ENCODE measurements at places on chromosomes 4 and X.

DNA sequence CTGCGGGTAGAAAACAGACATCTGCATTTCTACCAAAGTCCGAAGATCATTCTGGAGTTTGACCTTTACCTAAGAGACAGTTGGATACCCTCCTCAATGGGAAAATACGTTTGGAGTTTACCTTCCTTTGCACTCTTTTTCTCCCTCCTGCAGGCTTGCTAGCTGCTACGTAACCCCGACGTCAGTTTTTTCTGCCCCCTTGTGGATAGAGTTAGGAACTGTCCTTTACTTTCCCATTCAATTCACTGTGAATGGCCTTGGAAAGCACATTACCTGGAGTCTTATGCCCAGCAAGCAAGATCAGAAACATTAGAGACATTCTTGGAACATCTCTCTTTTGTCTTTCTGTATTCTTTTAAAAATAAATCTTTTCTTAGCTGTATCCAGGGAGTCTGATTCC lies 250.7 kb downstream of the NAP1L3 start:
- DNase-seq = no peak

DNA sequence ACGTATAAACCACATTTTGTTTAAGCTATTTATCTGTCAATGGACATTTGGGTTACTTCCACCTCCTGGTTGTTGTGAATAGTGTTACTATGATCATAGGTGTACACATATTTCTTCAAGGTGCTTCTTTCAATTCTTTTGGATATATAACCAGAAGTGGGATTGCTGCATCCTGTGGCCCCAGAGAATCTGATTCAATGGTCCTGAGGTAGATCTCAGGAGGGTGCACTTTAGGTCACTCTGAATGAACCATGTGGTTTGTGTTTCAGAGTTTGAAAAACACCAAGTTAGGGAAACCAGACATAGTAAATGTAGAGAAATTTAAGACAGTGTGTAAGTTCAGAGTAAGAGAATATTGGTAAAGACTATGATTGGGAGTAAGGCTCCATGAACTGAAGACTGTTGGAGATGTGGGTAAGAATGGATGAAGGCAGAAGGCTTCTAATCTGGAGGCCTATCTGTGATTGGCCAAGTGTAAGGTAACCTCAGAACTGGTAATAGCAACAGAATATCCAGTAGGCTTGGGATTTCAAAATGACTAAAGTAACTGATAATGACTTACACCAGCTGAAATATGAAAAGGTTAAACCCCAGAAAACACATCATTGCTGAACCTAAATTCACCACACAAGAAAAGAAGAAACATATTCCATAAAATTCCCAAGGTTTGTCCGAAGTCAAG lies 236.9 kb downstream of the CAMK2D start:
- no peak for DNase-seq

GRCh38 chrX:150573702-150574101 lies 5.3 kb downstream of the MTM1 start:
- no peak for DNase-seq

DNA sequence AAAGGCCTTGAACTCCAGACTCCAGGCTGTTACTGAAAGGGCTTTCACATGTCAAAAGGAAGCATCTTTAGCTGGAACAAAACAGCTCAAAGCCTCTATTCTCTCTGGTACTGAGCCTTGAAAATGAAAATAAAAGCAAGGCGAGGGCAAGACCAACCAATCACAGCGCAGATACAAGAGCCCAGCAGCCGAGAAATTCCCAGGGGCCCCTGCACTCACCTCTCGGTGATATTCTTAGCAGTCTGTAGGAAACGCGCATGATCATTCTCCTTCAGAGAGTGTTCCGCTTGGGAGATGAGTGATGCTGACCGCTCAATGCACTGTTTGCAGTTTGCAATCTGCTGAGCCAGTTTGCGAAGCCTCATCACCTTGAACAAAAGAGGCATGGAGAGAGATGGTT lies 138.1 kb downstream of the MID1 start:
- DNase-seq = no peak

DNA sequence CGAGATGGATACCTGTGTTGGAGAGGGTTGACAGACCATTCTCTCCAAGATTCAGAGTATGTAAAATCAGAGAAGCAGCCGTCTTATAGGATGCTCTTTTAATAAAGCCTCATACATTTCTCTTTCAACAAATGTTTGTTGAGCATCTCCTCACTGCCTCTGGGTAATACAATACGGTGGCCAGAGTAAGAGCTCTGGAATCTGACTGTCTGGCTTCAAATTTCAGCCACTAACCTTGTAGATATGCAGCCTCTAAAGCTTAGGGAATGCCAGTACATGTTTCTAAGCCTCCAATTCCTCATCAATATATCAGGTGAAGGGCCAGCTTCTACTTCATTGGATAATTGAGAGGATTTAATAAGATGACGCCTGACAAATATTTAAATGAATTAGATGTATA lies 61.3 kb downstream of the CLNK start:
- DNase-seq = no peak

DNA sequence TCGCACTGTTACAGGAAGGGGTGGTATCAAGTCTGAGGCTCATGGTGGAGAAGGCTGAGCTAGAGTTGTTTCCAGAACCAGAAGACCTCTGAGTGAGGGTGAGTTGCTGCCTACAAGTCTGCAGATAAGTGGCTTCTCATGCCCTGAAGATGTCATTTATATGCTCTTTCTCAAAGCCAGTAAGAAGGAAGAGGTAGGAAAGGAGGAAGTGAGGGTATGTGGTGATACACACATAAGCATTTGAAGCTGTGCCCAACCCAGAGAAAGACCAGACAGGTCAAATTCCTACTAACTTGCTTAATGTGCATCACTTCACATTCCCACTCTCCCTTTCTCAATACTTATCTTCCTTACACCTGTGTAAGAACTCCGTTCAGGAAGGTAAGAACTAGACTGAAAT lies at the start of gene PPBP:
Gene PPBP (minus strand): TSS at position 130 of the 400 bp plus-strand sequence. CDS start 87 bp downstream, at position 43.
- DNase-seq = no peak

- DNase-seq = no peak
Observed at GRCh38 chrX:133670383-133670782, 255.1 kb upstream of the GPC4 start.

Data from tibial artery (tissue), 4 donors.